ENCODE measurements at places on chromosomes 16 and 17.

DNA sequence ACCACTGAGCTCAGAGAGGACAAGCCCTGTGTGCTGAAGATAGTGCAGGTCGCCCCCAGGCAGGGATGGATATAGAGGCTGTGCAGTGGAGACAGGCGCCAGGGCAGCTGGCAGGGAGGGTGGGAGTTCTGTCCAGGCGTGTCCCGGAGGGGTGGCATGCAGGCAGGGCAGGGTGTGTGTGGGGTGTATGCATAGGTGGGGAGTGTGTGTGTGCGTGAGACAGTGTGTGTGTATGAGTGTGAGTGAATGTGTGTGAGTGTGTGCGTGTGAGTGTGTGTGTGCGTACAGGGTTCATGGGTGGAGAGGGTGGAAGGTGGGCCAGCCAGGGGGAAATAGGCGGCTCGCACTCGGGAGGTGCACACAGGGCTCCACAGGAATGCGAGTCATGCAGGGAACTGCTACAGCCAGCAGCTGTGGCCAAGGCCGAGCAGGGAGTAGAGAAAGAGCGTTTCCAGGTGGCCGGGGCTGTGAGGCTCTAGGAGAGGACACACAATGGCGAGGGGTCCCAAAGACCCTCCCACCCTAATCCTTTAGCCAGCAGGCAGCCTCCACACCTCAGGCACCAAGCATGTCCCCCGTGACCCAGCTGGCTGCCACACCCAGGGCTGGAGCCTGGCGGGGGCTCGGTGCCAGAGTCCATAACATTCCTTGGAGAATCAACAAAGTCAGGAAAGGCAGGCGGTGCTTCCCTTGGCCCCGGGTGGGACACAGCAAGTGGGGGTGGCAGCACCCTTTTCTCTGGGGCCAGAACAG is 4.6 kb downstream of the PLCD3 start:
- DNase-seq = no peak

DNA sequence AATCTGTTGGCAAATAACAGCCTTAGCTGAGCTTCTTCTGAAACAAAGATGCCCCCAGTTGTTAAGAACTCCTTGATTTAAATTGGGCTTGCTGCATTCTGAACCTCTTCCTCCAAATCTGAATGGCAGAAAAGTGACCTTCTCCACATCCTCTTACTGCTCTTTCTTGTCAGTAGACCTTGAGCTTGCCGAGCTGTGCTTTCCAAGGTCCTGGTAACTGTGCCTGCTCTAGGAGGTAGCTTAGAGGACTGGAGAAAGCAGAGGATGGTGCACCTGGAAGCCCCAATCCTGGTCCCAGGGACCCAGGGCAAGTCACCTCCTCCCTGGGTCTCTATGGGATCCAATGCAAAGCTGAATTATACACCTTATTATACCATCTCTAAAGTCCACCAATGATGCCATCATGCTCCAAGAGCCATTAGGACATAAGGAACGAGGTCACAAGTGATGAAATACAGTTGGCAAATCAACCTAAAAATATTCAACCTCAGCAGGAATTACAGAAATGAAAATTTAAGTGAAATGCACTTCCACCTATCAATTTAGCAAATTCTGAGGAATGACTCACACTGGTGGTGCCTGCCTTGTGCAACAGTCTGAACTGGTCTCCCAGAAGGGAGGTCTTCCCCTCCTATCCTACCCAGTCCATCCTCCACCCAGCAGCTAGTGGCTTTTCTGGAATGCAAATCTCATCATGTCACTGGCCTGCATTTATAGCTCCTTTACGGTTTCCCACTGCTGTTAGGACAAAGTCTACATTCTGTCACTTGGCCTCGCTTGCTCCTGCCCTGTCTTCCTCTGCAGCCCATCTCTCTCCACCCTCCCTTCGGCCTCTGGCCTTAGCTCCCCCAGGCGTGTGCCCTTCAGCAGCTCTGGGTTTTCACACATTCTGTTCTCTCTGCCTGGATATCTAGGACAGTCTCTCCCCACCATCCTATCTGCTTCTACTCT is 36.6 kb downstream of the TOM1L2 start:
- DNase-seq = no peak

DNA sequence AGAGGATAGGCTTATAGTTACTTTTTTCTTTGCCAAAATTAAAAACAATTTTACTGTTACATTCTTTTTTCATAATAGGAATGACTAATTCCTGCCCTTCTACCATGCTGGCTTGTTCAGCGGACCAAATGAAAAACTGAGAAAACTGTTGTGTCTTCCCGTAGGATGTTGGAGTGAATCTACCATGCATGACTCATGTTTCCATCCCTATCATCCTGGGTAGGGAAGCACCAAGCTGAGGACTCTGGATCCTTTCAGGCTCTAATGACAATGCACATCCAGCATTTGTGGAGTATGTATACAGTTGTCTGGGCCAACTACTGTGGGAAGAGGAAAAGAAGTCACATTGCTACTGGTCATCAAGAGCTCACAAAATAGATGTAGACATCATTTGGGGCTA is 41.1 kb upstream of the DHX8 start:
- DNase-seq = no peak

- no peak for DNase-seq
Measured at GRCh38 chr16:50371936-50372595, 3.3 kb upstream of the BRD7 start.

DNA sequence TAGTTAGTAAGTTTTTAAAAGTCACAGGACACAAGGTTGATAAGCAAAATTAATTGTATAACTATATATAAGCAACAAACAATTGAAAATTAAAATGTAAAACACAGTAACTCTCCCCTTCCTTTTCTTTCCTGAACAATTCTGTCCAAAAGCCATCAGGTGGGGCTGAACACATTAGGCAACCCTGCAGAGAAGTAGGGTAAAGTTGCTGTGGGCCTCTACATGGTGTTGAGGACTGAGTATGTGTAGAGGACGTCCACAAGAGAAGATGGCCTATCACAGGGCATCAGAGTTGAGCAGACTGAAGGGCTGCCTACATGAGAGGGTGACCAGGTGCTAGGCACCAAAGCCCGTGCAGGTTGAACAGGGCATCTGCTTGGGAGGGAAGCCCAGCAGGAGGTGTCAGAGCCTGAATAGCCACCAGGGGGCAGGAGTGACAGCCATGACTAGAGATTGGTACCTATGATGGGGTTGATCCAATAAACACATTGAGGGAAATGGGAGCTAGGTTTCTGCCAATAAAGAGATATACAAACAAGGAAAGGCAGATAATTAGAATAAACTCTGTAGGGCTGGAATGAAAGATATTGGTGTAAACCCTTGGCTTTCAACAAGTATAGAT is 415.1 kb downstream of the NPIPA8 start:
- DNase-seq = no peak

GRCh38 chr16:66036184-66036583 is 330.3 kb upstream of the CDH5 start:
- no peak for DNase-seq

GRCh38 chr16:25018972-25019617 is 3.9 kb upstream of the ARHGAP17 start:
- no peak for DNase-seq

GRCh38 chr16:49605536-49606254 is 232.1 kb downstream of the C16orf78 start:
- DNase-seq = no peak

- DNase-seq = no peak
Measured at GRCh38 chr17:81056312-81056711, 21.4 kb downstream of the BAIAP2 start.

DNA sequence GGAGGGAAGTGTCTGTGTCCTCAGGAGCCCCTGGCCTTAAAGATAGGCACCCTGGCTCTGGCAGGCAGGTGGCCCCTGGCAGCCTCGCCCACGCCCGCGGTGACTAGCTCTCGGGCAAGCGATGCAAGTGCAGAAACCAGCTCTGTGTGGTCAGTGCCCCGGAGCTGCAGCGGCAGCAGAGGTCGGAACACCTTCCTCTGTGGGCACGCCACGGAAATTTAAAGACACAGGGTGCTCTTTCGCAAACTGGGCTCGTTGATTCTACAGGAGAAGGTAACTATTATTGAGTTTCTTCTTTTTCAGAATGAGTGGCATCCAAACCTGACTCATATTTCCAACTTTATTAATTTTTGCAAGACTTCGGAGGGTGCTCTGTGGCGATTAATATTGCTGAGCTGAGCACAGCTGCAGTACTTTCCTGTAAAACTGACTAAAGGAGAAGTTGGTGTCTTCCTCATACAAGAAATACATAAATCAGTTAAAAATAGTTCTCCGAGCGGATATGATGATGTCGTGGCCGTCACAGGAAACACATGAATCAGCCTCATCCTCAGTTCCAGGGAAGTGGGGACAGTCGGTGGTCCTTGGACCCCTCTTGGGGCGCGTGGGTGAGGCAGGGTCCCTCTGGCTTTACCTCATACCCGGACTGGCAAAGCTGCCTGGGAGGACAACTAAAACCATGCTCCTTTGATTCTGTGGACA is 120.2 kb downstream of the METRNL start:
- DNase-seq = no peak

DNA sequence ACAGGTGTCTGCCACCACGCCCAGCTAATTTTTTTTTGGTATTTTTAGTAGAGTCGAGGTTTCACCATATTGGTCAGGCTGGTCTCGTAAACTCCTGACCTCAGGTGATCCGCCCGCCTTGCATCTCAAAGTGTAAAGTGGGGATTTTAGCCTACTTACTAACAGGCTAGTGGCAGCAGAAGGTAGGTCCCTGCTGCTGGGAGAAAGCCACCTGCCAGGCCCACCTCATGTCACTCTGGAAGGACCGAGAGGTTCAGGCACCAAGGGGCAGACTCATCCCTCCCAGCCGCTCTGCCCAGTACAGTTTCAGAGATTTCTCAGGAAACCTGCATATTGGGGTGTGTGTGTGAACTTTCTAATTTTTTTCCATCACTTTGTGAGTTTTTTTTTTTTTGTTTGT is 2.1 kb upstream of the RCVRN start:
- no peak for DNase-seq

DNA sequence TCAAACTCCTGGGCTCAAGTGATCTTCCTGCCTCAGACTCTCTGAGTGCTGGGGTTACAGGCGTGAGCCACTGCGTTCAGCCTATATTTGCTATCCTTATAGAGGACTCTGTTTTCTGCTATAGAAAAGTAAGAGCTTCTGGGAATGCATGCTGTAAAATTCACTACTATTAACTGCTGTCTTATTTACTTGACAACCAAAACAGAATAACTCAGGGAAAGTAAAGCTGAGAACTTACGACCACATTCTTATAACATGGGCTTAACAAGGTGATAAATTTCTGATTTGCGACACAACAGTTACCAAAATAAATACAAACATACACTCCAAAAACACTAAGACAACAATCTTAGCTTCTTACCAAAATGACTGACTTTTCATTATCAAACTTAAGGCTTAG is 23.9 kb downstream of the APPBP2 start:
- DNase-seq = no peak

DNA sequence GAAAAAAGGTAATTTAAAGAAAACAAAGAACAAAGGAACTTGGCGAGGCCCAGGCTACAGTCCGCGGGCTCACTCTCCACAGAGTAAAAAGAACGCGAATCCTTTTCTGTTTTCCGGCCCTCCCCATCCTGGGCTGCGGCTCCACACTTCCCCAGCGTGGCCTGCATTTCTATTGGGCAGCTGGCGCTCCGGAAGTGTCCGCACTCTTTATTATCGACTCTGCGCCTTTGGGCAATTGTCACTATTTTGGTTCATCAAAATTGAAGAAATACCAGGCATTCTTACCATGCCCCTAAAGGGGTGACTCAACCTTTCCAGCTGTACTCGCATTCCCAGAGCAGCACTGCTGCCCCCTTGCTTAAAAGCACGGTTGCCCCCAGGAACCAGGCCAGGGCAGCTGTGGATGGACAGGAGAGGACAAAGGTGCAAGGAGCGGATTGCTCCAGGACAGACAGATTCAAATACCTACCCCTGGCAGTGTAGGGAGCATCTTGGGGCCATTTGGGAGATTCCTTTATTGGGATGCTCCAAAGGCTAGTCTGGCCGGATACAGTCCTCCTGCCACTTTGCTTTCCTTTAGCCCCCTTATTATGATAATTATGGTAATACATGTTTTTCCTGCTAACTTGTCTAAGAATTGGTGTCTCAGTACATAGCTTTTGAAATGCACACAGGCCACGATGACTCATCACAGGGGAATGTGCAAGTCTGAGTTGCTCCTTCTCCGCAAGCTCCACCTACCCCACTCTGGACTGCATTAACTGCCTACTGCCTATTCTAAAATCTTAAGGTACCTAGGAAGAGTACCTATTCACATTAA is 985 bp upstream of the SLFN12 start:
- no peak for DNase-seq

Data from NCI-H774 (cell line).